ENCODE measurements at places on chromosomes 7 and 10.

DNA sequence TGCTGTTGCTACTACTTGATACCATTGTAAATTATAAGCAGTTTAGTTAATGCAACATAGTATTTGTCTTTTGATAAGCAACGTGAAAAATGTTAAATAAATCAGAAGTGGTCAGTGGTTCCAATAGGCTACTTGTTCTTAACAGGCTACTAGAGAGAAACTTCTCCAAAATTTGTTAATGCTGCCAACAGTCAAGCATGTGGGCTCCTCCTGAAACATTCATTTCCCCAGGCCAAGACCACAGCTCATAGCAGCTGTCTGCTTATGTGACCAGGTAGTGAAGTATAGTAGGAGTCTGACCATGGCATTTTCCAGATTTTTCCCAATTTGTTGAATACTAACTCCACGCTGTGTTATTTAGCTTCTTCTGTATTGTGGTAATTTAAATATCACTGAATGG lies 81.0 kb downstream of the CYP51A1 start:
- no peak for DNase-seq

DNA sequence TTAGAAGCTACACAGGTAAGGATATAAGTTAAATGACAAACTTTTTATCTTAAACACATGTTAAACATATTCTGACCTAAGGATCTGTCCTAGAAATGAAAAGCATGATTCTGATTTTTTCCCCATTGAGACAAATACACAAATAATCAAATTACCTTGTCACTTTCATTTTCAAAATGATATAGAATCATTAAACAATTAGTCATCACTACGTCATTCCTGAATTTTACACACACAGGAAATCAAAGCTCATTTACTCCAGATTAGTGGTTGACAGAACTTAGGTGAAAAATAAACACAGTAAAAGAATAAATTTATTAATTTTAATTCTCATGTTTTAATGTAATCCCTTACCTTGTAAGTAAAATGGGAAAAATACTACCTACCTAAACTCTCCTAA lies 89.0 kb downstream of the AASS start:
- DNase-seq: no peak

DNA sequence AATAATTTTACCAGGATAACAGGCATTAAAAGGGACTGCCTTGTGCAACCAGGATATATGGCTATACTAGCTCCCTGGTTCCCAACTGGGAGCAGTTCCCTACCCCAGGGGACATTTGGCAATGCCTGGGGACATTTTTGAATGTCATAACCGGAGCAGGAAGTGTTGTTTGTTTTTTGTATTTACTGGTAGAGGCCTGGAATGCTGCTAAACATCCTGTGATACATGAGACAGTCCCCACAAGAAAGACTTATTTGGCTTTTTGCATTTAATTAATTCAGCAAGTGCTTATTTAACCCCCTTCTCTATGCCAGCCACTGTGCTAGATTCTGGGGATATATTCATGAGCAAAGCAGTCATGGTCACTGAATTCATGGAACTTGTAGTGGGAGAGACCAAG lies 181.2 kb downstream of the BBS9 start:
- DNase-seq: no peak

DNA sequence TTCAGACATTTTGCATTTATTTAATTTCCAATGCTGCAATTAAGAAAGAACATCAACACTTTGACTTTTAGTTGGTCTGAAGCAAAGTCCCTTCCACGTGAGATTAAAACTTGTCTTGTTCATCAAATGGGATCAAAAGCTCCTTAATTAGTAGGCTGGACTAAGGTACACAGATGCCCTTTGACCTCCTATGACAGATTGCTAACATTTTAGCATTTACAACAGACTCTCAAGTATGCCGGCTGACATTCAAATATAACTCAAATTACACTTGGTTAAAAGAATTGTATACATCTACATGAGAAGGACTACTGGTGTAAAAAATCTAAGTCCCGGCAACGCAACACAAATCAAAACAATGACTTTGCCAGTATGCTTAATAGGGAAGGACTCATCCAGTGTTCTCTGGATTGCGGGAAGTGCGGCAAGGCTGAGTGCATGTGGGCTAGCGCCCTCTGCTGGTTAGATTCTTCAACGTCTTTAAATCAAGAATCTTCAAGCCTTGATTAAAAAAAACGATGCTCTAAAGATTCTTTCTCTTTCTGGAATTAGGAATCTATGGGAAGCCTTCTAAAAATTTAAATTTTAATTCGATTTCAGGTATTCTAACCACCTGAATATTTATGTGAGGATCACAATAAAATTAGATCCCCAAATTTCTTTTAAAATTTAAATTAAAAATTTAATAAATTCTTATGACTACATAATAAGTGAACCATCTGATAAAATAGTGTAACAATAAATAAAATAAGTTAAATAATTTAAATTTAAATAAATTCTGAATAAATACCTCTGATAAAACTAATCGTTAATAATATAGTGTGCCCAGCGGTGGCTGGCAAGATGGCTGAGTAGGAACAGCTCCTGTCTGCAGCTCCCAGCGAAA lies 444.7 kb downstream of the DGKB start:
- no peak for DNase-seq

GRCh38 chr7:79339208-79339925 lies 114.1 kb downstream of the MAGI2 start:
- DNase-seq: no peak

DNA sequence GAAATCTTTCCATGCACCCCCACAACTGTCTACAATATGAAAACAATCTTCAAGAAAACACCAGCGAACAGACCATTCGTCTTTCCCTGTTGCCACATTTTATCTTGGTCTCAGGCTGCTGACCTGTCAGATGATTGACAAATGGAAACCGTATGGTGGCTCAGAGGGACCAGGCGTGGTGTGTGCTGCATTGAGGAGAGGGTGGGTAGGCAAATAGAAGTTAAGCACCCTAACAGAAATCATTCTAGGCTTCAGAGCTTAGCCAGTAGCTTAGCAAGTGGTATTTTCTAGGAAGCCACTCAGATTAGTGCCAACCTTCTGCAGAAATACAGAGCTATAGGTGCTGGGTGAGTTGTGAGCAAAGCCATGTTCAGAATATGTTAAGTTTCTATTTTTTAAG lies 114.9 kb downstream of the DPP6 start:
- no peak for DNase-seq

GRCh38 chr10:56912043-56912442 lies 551.0 kb upstream of the ZWINT start:
- DNase-seq: no peak

DNA sequence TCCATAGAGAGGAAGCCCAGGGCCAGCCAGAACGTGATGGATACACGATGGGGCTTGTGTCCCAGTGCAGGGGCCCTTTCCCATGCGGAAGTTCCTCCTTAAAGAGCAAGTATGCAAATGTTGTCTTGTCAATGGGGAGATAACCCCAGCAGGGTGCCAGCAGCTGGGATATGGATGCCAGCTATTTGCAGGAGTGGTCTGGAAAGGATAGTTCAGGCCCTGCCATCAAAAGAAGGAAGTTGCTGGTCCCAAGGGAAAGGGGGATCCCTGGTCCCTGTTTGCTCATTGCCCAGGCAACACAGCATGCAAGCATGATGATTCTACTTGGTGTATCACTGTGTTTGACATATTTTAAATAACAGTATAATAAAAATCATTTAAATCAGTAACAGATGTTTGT lies 73.1 kb upstream of the HECW1 start:
- DNase-seq: no peak

GRCh38 chr10:35635576-35635975 lies 6.5 kb downstream of the FZD8 start:
- DNase-seq: no peak

All from stimulated activated CD8-positive, alpha-beta memory T cell treated with anti-CD3 and anti-CD28 coated beads, Interleukin-4, amount 100 ng/mL, for 1 hour (primary cell).